ENCODE measurements at places on chromosomes 12 and 14.

DNA sequence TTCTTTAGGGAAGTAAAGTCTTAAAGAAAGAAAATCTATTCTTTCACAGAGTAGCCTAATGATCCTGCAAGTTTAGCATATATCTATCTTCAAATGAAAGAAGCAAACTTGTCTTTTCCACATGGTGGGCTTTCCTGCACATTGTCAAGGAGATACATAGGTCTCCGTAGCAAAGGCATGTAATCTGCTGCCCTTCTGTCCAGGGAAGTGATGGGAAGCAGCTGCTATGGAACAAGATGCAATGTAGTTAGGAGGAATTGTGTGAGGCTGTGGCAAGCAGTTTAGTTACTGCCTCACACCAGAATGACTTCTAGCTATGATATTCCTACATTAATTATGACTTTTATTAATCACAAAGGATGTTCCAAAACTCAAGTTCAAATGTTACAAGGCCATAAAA lies 174.4 kb downstream of the PDZRN4 start:
- DNase-seq = no peak

DNA sequence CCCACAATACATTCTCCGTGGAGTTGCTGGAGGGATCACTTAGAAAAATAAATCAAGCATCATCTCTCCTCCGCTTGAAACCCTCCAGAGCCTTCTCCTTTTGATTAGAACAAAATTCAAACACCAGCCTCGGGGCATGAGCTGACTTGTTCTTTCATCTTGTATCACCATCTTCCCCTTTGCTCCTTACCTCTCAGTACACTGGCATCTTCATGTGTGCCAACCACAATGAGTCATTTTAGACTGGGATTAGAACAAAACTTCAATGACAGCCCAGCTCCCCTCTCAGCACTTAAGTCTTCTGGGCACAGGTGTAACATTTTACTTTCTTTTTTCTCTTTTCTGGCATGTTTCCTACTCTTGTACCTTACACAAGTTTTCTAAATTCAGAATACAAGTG lies 1159.2 kb upstream of the TMEM132C start:
- DNase-seq = no peak

DNA sequence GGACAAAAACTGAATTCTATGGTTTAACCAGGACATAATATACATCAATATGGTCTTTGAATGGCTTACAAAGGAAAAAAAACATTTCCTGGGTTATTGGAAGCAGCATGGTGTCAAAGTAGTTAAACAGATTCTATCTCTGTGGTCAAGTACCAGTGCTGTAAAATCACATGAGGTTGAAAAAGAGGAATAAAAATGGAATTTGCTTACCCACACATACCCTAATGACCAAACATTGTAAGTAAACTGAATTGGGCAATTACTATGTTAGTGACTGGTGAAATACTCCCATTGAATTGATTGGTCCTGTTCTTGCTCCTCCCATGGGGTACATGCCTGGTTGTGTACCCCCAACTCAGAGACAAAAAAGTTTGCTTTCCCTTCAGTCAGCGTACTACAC lies 19.6 kb downstream of the IFNG start:
- no peak for DNase-seq

GRCh38 chr14:59619061-59619460 lies 42.4 kb upstream of the CCDC175 start:
- DNase-seq = no peak

GRCh38 chr12:87051621-87052020 lies 795.4 kb upstream of the MGAT4C start:
- DNase-seq = no peak
